ENCODE measurements at places on chromosomes 13 and 19.

GRCh38 chr19:18802354-18802753, 11.2 kb upstream of the COMP start:
- DNase-seq = no peak

DNA sequence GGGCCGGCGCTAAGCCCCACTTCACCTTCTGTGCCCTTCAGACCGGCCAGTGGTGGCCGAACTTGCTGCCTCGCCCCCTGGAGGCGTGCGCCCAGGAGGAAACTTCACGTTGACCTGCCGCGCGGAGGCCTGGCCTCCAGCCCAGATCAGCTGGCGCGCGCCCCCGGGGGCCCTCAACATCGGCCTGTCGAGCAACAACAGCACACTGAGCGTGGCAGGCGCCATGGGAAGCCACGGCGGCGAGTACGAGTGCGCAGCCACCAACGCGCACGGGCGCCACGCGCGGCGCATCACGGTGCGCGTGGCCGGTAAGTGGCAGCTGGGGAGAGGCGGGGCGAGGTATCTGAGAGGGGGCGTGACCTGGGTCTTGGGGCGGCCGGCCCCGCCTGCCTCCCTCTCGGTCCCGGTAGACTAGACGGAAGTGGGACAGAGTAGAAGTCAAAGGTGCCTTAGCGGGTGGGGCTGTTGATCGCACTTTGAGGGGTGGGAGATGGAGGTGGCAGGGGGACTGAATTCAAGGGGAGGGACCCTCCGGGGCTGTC, 5.6 kb downstream of the ICAM5 start:
- no peak for DNase-seq

DNA sequence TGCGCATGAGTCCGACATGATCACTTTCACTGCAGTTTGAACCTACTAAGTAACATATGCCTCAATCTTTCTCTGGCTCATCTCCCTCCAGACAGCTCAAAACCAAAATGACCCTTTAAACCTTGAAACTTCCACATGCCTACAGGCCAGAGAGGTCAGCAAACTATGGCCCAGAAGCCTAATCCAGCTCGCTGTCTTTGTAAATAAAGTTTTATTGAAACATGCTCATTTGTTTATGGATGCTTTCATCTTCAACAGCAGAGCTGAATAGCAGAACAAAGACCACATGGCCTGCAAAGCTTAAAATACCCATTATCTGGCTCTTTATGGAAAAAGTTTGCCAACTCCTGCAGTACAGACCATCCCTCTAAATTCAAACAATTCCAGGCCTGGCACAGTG, 15.6 kb downstream of the FBXO46 start:
- no peak for DNase-seq

DNA sequence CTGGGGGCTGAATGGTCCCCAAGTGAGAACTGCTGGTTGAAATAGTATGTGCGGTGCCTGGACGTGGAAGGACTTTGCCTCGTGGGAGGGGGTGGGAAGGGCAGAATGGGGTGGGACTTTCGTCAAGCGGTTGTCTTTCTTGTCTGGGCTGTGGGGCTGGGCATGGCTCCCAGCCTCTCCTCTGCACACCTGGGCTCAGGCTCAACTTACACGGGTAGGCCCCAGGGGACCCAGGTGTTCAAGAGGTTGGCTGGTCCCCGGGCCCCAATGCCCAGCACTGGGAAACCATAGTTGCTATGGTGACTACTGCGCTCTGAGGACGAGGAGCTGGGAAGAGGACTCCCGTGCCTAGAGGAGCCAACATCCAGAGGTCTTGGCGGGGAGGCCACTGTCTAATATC, 7.3 kb downstream of the NWD1 start:
- no peak for DNase-seq

- peak; percentile 80 for DNase-seq
Measured at GRCh38 chr19:48970923-48971395, 5.8 kb downstream of the FTL start.

GRCh38 chr19:44553478-44554171, 24.1 kb upstream of the CEACAM20 start:
- DNase-seq = no peak

DNA sequence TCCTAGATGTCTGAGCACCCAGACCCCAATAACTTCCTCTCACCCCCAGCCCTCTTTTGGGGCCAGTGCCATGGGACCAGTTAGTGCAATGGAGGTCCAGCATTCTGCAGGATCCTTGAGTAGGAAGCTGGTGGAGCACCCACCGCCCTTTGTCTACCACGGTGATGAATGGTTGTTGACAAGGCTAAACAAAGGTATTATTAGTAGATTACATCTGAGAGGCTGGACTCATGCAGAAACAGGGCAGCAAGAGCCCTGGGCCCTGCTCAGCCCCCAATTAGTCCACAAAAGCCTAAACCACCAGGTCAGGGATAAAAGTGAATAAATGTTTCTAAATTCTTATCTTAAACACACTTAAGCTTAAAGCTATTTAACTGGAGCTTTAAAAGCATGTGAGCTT, 196.5 kb upstream of the TSHZ3 start:
- DNase-seq = no peak

DNA sequence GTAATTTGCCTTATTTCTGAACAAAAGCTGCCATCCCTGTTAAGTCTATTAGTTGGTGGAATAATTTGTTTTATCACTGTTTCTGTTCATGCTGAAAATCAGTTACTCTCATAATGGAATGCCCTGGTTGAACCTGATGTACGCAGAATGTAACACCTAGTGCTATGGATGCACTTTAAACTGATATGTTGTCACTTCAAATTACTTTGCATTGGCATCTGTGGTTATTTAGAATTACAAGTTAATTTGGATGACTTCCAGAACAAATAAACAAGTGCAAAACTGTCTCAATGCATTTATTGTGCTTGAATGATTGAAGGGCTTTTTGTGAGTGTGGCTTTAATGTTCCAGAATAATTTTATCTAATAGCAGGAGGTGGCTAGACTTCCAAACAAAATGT, 368.2 kb upstream of the SLITRK5 start:
- no peak for DNase-seq

DNA sequence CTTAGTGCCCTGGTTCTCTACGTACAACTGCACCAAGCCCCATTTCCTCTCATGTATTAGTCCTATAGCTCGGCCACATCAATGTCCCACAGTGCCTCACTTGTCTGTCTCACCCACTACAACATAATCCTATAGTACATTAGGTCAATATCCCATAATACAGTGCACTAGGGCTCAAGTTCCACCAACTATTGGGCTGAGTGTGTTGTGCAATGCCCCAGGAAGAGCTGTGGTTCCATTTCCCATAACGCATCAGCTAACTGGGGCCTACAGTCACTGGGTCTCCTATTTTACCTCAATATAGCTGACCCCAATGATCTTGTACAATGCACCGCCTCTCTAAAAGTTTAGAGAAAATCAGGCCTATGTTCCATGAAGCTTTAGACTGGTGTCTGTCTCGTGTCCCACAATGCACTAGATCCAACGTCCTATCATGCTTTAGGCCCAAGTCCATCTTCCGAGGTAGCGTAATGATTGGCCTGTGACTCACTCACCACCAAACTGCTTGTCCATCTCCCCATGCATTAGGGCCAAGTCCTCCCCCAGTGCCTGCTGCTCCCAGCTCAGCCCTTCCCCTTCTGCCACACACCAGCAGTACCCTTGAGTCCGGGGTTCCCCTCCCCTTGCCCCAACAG, 21.8 kb downstream of the TSKS start:
- no peak for DNase-seq

DNA sequence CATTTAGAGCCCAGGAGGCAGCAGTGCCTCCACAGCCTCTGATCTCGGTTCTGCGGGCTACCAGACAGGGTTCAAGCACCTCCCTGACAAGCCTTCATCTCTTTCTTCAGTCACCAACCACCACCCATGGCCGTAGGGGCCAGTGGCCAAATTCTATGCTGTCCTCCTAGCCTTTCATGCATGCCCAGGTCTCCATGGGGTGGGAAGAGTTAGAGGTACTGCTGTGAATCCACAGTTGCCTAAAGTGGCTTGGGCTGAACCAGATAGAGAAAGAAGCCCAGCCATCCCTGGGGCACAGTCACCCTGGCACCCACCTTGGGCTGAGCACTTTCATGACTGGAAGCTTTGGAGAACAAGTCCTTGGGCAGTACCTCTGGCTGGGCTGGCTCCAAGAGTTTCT, 97.4 kb downstream of the ZDHHC20 start:
- no peak for DNase-seq

GRCh38 chr13:99847318-99847750, 124.2 kb downstream of the ZIC5 start:
- DNase-seq = no peak

DNA sequence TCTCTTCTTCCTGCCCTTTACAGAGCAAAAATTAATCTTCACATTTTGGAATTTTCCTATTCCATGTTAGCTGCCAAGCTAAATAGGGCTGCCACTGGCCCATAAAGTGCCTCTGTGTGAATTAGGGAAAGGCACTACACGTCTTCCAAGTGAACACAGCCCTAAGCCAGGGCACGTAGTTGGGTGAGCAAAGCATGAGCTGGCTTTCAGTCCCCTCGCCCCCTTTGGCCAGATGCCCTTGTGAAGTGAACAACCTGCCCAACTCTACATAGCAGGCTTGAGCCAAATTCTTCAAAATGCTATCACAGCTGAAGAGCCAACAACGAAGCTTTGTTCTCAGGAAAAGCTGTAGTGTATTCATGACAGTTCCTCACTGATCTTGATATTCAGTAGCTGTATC, 213.1 kb downstream of the OXGR1 start:
- DNase-seq = no peak

GRCh38 chr13:98729658-98730057, 22.8 kb downstream of the SLC15A1 start:
- DNase-seq = no peak

- no peak for DNase-seq
Measured at GRCh38 chr19:21352830-21353229, 6.0 kb upstream of the ZNF738 start.

- no peak for DNase-seq
Measured at GRCh38 chr13:51518827-51519226, 65.4 kb upstream of the WDFY2 start.

DNA sequence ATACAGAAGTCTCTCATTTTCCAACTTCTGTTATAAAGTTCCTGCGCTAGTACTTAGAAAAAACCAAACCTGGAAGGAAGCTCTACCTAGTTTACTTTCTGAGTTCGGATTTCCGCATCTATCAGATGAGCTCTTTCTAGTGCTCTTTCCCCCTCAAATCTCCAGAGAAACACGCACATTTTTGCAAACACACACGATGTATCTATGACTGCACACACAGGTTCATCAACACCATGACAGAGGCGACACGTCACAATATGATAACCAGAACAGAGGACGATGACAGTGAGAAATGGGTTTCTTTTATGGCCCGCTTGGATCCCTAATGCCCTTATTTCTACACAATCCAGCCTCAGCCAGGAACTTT, 629 bp upstream of the LRRC63 start:
- no peak for DNase-seq

DNA sequence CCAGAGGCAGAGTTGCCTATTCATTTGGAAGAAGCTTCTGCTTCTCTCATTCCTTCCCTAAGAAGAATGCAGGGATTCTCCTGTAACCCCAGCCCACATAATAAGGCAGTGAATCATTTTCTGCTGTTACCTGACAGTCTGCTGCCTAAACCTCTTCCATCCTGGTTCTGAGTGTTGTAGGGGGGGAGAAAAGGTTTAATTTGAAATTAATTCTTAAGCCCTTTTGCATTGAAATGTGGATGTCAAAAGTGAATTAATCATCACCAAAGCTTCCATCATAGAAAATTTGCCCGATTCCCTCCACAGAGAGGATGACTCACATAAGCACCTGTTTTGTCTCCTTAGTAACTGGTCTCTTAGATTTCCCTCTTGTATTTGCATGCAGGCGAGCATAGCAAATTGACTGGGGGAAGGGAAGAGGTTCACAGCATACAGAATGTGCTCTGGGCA, 146.7 kb upstream of the FNDC3A start:
- DNase-seq = no peak

DNA sequence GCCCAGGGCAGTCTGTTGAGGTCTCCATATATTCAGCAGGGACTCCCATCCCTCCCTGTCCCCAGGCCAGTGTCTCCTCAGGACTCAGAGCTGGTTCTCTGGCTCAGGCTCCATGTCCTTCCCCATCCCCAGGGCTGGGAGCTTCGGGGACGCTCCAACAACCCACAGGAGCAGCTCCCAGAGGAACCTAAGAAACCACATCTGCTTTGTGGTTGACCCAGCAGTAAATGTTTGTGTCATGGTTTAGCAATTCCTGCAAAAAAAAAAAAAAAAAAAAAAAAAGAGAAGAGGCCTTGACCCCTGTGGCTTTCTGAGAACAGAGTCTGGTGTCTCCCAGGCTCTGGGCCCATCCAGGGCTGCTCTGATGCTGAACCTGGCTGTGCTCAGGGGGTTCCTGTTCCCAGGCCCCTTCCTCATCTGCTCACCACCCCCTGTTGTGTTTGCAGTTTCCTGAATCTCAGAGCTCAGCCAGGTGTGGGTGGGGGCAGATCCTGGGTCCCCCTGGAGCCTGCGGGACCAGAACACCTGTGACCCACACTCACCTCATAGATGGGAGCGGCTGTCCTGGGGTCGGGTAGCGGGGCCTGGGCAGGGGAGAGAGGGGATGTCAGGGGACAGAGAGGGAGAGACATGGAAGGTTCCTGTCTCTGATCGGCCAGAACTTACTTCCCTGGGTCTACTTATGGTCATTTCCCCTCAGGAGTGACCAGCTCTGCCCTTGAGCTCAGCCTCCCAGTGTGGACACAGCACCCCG, 25.2 kb upstream of the CEACAM1 start:
- no peak for DNase-seq

DNA sequence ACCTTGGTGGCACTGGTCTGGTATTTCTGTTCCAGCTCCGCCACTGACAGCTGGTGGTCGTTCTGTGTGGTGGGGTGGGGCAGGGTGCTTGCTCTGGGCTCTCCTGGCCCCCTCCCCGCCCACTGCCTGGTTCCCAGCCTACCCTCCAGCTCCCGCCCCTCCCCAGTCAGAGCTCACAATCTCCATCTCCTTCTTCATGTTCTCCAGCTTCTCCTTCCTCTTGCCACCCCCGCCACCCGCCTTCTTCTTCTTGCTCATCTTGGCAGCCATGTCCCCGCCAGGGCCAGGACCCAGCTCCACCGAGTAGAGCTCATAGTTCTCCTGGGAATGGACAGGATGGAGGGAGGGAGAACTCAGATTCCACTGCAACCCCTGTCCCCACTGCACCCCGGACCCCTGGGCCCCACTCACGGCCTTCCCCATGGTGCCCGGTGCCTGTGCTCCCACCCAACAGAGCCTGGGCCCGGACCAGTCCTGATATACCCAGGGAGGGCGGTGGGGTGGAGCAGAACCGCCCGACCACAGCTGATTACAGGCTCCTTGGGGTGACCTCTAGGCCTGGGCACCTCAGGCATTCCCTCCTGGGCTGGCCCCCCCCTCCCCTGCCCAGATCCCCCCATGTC, at the start of gene ATP4A:
TSS of gene ATP4A (minus strand) at position 452 of the 623 bp plus-strand sequence. CDS start at position 423, 29 bp downstream.
- DNase-seq = no peak

DNA sequence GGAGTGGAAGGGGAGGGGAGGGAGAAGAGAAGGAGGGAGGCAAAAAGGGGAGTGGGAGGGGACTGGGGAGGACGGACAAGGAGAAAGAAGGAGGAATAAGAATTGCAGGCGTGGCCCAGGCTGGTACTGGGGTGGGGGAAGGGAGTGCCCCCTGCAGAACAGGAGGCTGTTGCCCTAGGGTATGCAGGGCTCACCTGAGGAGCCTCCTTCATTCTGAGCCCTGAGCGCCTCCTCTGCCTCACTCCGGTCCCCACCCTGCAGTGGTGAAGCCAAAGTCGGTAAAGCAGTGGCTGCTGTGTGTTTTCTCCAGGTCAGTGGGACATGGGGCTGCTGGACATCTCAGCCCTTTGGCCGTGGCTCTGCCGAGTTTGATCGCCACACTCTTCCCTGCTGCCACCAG, 9.1 kb upstream of the CDC16 start:
- no peak for DNase-seq

- DNase-seq = no peak
Measured at GRCh38 chr13:74870865-74871264, 611.1 kb downstream of the TBC1D4 start.

Measured in WERI-Rb-1 (cell line).